ENCODE measurements at places on chromosomes 2 and 18.
A peak's percentile ranks its signal among the peaks of the same experiment; 100 is the strongest.

GRCh38 chr18:43744960-43745745, 467.9 kb upstream of the SYT4 start:
- DNase-seq = no peak

DNA sequence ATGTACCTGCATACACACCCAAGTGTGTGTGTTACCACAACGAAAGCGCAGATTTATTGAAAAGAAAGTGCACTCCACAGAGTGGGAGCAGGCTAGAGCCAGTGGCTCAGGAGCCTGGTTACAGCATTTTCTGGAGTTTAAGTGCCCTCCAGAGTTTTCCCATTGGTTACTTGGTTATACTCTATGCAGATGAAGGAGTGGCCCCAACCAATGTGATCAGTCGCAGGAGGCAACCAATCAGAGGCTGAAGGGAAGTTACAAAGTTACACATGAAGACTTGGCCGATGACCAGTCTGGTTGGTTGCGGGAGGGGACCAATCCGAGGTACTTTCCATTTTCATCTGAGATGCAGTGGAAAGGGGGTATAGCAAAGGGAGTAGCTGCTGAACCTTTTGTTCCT, 13.5 kb upstream of the PRLH start:
- no peak for DNase-seq

- DNase-seq = no peak
These were observed 18.4 kb downstream of the NCKAP1 start for GRCh38 chr2:183019718-183020442.

- DNase-seq = no peak
These were observed 30.0 kb downstream of the ZNF638 start for GRCh38 chr2:71361631-71362030.

GRCh38 chr18:8988260-8988871, 114.1 kb upstream of the NDUFV2 start:
- DNase-seq = peak; percentile 46

GRCh38 chr2:237885931-237886684, 26.7 kb downstream of the RAMP1 start:
- DNase-seq = no peak

DNA sequence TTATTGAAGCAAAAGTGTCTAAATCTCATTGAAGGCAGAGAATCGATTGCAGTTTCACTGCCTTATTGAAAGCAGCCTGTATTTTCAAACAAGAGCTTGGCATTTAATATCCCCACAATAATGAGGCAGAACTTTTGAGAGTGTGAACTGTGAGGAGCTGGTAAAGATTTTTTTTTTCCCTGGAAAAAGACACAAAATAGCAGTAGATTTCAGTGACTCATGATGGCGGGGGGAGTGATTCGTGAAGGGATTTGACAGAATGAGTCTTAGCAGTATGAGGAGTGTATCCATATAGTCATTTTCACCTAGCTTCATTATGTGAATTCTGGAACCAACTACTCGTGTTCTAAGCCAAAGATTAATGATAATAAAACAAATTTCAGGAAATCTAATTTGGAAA, 242.9 kb downstream of the ARL6IP6 start:
- DNase-seq = no peak

GRCh38 chr2:201971531-201972228, 62.0 kb upstream of the FZD7 start:
- DNase-seq = no peak

- DNase-seq = no peak
These were observed at the start of gene TYMS for GRCh38 chr18:657311-658000. Gene TYMS, plus strand, starts transcription at chr18:657653. Its CDS starts 90 bp downstream, at chr18:657743.

GRCh38 chr18:55787536-55788073, 199.6 kb upstream of the TCF4 start:
- no peak for DNase-seq

DNA sequence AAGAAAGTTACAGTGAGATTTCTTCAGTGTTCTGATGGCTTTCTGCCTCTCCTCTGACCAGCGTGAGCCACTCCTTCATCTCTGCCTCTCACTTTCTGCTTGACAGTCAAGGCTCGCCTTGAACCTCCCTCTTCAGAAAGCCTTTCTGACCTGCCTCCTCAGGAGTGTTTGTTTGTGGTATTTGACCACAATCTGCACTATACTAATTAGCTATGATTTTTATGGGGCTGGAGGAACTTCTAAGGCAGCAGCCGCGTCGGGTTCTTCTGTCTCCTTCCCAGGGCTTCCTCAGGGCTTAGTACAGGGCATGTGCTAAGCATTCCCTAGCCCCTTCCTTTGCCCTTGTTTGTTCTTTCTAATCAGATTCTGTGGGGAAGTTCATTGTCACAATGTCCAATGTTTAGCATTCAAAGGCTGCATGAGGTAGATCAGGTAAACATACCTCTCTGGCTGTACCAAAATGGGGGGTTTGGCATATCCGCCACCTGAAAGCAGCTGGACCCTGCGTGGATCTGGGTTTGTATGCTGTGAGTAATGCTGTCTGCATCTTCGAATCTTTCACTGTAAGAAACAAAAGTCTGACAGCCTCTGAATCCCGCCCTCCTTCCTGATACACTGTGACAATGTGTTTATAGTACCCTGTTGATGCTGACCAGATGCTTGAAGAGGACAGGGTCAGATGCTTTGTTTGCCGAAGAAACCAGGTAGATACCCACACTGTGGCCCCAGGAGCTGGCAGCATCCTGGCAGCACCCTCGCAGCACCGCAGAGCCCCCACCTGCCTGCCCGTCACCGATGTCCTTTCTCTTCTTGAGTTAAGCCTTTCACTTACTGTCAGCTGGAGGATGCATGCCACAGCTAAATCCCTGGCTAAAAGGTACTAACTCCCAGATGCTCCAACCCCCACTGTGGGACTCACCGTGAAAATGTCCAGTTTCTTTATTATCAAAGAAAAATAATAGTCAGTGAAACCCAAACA, 260.8 kb upstream of the HDAC4 start:
- no peak for DNase-seq

- no peak for DNase-seq
These were observed 44.9 kb downstream of the ZBTB14 start for GRCh38 chr18:5250603-5251002.

DNA sequence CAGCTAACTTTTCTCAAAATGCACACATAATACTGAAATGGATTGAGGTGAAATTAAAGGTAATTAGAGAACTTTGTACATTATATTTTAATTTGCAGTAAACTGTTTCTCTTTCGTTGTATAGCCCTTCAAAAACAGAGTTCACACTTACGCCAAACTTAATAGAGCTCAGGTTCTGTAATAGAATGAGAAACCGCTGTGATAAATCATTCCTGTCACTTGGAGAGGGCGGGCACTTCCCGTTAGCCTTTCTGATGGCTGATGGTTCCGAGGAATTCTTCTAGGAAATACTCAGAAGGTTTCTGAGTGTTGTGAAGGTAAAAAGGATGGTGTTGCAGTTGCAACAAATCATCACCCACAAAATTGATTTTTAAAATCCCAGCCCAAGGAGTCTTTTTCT, 155.8 kb upstream of the ALKAL2 start:
- no peak for DNase-seq

- peak; percentile 75 for DNase-seq
These were observed 16.3 kb downstream of the FOSL2 start for GRCh38 chr2:28408764-28409599.

DNA sequence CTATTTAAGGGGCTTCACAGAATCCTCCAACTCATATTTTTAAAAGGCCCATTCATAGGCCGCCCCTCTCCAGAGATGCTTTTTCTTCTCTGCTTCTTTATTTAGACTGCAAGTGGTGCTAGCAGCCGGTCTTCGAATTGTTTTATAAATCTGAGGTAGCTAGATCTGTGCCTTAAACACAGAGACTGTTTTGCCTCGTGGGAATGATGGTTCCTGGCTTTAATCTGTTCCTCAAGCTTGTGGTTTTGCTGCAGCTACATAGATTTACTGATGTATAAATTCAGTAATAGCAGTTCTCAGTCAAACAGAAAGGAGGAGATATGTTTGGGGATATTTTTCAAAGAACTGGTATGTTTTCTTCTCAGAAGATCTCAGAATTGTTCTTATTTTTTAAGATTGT, 45.3 kb downstream of the TNFRSF11A start:
- no peak for DNase-seq

- no peak for DNase-seq
These were observed 97.2 kb downstream of the AGPS start for GRCh38 chr2:177489719-177490301.

DNA sequence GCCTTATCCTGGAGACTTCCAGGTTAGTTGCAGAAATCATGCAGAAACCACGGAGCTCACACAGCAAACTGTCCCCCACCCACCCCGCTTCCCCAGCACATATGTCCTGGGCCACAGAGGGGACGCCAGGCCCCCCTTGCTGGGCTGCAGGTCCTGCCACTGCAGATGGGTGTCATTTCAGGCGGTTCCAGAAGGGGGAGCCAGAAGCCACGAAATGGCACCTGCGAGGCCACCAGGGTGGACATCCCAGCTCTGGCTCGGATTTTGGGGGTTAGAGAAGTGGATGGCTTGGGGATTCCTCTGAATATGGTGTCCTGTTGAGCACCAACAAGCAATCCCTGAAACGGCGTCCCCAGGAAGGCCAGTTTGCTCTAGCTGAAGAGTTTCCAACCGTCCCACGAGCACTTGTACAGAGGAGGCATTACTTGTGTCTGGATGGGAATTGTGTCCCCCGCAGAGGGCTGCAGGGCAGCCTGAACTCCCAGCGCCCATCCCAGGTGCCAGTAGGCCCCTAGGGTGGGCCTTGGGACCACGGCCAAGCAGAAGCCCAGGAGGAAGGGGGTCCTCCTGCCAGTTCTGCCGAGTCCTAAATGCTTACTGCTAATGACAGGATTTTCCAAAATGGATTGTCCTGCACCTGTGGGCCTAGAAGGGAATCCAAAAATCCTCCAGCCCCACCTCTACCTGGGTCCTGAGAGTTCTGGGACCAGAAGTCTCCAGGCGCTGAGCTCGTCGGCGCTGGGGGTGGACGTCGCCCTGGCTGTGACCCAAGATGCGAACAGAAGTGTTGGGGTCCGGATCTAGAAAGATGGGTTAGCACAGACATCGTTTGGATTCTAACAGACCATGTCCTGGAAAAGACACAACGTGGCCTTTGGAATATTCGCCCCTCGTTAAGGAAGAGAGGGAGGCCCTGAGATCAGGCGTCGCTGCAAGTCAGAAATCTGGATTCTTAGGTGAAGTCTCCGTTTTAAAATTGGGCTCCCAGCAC, 14.6 kb upstream of the NFATC1 start:
- peak; percentile 71 for DNase-seq

DNA sequence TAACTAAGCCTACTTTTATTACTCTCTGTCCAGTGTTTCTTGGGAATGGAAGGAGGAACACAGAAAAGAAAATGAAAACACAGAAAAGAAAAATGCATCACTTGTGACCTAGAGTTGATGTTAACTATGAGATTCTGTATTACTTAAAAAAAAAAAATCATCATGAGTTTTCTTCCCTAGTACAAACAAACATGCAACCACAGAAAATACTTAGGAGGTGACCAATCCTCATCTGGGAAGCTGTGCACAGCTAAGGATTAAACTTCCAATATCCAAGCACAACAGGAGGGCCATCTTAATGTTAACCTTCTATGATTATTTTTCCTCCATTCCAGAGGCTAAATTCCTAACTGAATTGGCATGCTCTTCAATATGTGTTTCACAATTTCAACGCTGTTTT, 1140.4 kb downstream of the LRP1B start:
- DNase-seq = no peak

GRCh38 chr2:125652280-125652679, 1003.7 kb upstream of the GYPC start:
- DNase-seq = no peak

DNA sequence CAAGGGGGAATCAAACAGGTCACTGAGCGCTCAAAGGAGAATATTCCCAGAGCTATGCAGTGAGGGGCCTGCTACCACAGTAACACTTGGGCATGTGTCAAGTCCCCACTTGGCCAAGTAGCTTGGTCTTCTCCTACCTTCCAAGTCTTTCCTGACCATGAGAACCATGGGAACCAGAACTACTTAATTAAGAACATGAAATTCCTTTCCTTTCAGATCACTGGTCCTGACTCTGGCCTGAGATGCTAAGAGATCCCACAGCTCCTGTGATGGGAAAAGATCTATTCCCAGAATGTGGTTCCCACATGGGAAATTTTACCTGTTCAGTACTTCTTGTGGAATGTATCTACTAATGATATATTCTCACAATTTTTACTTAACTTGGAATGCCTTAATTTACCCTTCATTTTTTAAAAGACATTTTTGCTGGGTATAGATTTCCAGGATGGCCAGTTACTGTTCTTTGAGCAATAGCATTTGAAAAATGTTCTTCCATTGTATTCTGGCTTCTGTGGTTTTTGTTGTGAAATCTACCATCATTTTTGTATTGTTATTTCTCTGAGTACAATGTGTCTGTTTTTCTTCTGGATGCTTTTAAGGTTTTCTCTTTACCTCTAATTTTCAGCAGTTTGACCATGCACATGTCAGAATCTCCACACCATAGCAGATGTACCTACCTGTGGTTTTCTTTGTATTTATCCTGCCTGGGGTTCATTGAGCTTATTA, 37.9 kb downstream of the KCNIP3 start:
- no peak for DNase-seq

DNA sequence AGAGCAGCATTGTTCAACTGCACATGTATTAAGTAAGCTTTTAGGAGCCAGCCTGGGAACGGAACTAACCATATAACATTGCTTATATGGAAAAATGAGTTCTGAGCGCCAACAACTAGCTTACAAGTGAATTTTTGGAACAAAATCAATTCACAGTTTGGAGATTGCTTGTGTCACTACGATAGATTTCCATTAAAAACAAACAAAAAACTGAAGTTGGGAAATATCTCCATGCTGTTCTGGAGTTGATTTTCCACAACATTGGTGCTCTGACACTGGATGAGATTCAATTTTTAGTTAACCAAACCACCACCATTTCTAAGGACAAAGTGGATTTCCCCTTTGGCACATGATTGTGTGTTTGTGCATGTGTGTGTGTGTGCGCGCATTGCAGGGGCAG, 56.9 kb upstream of the ZNF397 start:
- DNase-seq = no peak

GRCh38 chr2:216698895-216699294, 3.5 kb upstream of the IGFBP5 start:
- no peak for DNase-seq

DNA sequence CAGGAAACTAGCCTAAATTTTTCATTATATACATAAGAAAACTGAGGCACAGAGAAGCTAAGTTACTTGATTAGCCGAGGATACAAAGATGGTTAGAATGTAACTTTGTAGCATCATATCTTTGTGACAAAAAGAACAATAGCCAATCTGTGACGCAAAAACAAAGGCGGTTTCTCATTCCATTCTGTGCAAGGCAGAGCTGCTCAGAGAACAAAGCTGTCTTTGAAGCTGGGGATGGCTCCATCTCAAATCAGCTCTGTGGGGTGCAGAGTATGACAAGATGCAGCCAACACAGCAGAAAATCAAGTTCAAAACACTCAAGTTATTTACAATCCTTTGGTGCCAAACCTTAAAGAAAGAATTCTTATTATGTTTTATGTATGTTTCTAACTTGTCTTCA, 81.9 kb upstream of the VWC2L start:
- DNase-seq = no peak

All from CD4-positive, alpha-beta T cell treated with Interleukin-15 for 4 hours (primary cell).